ENCODE measurements at places on chromosomes 11 and 22.

GRCh38 chr11:32090545-32091370 lies at the start of gene RCN1:
RCN1 (plus strand) TSS chr11:32091074; CDS start chr11:32091197, 123 bp downstream.
- peak; percentile 75 for DNase-seq

DNA sequence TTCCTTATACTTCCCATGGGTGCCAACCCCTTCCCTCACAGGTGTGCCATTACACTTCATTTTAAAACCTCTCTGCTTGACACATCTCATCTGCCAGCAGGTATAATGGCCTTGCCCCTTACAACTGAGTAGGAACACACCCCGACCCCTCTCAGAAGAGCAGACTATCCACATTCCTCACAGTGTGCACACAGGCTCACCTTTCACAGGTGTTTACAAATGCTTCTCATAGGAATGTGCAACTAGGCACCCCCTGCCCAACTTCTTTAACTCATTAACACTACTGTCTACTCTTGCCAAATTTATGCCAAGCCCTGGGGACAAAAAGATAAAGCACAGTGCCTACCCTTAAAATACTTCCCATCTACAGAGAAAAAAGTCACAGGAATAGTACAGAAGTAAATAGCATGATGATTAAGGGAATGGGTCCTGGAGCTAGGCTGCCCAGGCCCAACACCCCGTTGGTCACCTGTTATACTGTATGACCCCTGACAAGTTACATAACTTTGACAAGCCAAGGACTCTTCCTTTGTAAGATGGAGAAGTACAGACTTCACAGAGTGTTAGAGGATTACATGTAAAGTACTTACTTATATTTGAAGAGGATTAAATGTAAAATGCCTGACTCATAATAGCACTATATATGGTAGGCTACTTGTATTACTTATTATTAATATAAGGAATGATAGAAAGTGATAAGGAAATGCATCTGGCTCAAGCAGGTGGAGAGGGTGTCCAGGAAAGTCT lies 15.2 kb downstream of the TRIM3 start:
- no peak for DNase-seq

DNA sequence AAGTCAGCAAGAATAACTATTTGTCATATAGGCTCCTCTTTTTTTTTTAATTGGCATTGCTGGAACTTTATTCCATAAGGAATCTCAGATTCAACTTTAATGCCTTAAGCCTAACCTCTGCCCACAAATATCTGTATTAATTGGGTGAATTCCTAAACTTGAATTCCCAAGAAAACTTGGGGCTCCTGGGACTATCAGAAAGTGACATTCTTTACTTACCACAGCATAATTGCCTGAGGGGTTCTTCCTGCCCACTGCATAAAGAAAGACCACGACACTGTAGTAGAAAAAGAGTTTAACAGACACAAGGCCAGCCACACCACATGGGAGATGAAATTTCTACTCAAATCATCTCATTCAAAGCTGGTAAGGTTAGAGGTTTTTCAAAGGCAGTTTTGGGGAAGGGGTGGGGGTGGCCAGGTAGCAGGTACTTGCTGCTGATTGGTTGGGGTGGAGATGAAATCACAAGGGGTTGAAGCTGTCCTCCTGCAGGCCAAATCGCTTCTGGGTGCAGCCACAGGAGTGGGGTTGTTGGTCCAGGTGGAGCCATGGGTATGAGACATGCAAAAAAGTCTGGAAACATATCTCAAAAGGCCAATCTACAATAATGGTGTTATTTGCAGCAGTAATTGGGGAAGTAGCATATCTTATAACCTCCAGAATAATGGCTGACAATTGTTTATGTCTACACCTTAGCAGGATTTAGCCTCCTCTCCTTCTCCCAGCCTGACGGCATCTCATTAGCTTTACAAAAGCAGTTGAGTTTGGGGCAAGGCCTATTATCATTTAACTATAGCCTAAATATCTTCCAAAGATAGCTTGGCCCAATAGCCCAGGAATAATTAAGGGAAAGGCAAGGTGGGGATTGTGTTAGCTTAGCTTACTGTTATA lies 4.8 kb upstream of the NLRP10 start:
- DNase-seq: no peak

- DNase-seq: peak; percentile 59
Measured at GRCh38 chr11:72758690-72759389, 6.6 kb upstream of the ARAP1 start.

DNA sequence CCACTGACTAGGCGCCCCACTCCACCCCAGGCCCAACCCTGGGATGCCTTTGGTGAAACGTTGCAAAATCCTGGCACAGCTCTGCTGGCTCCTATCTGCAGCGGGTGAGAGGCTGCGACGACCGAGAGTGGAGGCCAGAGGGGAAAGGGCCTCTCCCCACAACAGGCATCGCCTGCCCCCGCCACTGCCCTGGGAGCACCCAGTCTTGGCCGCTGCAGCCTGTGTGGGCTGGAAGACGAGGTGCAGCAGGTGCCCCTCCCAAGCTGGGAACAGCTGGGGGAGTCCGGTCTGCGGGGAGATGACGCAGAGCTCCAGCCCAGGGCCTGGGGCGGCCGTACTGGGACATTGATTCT lies 4.2 kb upstream of the PIM3 start:
- DNase-seq: no peak

DNA sequence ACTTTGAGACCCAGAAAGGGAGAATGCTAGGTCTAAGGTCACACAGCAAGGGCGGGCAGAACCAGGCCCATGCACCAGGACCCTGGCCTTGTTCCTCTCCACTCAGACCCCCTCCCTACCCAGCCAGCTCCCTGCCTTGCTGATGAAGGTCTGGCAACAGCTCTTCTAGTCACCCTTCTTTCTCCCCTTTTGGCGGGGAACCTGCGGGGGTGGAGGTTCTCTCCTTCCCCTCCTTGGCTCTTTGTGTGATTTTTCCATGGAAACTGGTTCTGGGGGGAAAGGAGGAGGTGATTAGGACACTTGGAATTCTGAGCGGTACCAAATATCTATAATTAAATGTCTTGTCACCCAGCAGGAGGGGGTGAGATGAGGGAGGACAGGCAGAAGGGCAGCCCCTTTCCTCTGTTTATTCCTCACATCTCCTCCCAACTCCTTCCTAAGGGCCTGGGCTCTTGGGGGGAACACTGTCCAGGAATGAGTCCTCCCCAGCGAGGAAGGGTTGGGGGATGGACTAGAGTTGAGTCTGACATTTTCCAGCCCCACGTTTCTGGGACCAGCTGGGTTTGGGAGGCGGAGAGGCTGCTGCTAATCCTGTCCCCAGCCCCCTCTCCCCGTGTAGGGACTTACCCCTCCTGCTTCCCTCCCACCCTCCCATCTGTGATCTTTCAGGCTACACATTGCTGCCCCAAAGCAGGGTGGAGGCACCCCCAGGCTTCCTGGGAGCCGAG lies 7.4 kb downstream of the ARHGEF17 start:
- no peak for DNase-seq

DNA sequence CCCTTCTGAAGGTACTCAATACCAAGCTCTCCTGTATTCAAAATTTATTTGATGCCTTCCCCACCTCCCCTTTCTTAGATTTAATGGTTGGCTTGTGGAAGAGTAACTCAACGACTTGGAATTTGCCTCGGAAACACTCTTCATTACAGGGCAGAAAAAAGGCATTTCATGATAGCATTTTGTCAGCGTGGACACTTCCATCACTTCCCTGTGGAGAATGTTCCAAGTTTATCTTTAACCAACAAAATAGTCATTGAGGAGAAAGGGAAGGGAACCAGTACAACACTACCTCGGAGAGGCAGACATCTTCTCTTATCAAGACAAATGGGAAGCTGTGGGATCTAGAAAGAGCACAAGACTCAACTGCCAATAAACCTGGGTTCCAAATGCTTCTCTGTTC lies 177.2 kb upstream of the MTMR2 start:
- DNase-seq: no peak

- no peak for DNase-seq
Measured at GRCh38 chr11:41044747-41045146, 414.7 kb downstream of the LRRC4C start.

- DNase-seq: peak; percentile 72
Measured at GRCh38 chr11:62497132-62497801, 49.3 kb downstream of the AHNAK start.

GRCh38 chr11:58805065-58805464 lies 39.4 kb downstream of the GLYATL2 start:
- DNase-seq: no peak

DNA sequence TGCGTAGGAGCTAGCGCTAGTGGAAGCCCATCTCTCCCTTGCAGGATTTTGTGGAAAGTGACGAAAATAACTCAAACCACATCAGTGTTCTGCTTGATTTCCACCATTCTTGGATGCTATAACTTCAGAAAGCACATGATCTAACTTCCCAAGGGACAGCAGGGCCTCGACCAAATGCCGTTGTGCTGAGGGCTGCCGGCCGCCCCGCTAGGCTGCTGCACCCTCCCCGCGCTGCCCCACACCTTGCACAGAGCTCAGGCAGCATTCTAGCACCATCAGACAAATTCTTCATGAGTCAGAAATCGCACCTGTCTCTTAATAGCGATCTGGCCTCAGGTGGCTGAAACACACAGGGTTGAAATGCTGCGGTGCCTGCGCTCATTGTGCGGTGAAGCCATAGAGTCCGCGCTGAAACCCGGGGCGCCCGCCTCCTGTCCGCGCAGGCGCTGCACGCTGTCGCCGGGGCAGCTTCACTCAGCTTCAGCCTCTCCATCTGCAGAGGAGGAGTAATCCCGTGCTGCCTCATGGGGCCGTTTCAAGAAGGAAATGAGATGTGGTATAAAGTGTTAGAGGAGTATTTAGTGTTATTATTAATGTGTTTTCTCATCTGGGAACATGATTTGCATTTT lies 59.2 kb upstream of the B3GAT1 start:
- no peak for DNase-seq

DNA sequence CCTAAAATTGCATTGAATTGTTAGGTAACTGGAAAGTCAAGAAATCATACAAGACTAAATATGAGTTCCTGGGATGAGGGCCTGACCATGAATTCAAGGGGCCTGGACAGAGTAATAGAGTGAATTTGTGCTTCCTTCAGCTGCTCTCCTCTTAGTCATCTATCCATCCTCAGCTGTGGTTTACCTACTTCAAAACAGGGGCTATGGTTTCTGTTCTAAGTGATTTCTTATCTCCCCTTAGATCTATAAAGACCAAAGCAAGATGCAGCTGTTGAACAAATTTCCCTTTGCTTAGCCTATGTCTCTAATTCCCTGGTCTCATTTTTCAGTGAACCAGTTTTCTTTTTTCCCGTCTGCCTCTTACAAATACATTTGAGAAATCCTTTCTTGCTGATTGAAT lies 428.5 kb downstream of the FAM181B start:
- no peak for DNase-seq

- DNase-seq: no peak
Measured at GRCh38 chr22:49871482-49871881, 17.8 kb downstream of the ZBED4 start.

- DNase-seq: peak; percentile 83
Measured at GRCh38 chr22:36252754-36253522, at the start of gene APOL1. APOL1 (plus strand) TSS chr22:36253133; CDS start chr22:36254956, 1,823 bp downstream.

- DNase-seq: no peak
Measured at GRCh38 chr22:49497266-49497665, 330.4 kb downstream of the BRD1 start.

DNA sequence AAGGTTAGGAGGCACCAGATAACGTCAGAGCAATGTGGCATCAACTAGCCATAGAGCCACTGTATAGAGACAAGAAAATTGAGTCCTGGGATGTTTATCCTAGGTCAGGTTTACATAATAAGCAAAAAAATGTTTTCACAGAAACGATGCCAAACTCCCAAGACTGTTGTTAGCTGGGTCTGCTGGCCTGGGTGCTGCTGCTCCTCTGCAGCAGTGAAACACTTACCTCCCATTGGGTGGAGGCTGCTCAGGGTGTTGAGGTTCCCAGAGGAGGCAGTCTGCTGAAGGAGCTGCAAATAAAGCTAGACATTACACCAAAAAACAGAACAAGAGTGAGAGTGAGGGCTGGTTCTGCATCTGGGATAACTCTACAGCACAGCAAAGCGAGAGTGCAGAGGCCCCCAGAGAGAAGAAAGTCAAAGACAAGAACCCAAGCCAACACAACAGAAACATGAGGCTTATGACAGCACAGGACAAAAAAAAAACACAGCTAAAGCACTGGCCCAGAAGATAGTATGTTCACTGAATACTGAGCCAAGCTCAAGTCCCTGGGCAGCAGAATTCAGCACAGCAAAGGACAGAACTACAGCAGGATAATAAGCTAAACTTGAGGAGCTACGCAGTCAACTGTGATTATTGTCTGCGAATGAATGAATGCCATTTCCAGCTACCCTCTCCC lies 29.9 kb upstream of the RAPSN start:
- no peak for DNase-seq

- no peak for DNase-seq
Measured at GRCh38 chr11:35316161-35316560, 103.2 kb downstream of the SLC1A2 start.

- DNase-seq: no peak
Measured at GRCh38 chr22:39908737-39909136, 7.9 kb downstream of the GRAP2 start.
